ENCODE measurements at places on chromosomes 4 and X.

GRCh38 chr4:53629296-53629695 lies 38.0 kb upstream of the LNX1 start:
- DNase-seq: no peak

DNA sequence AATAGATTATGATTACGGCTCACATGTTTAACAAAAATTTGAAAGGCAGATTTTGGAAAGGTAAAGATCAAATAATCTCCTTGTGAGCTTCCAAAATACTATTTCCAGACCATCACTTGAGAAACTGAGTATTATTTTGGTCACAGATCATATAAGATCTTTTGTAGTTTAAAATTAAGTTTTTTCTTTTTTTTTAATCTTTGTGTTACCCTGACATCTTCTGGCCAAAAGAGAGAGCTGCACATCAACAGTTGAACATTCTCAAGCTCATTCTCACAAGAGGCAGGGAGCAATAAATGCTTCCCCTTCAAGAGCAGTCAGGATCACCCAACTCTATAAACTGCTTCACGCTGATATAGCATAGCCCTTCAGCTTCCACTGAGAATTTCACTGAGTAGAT lies 15.9 kb downstream of the TMEM192 start:
- DNase-seq: no peak

- no peak for DNase-seq
These were observed 260.3 kb upstream of the TENM3 start for GRCh38 chr4:181982856-181983255.

- no peak for DNase-seq
These were observed 185.8 kb downstream of the SHOX start for GRCh38 chrX:816411-816810.

- no peak for DNase-seq
These were observed 221.9 kb upstream of the MBNL3 start for GRCh38 chrX:132710656-132711155.

DNA sequence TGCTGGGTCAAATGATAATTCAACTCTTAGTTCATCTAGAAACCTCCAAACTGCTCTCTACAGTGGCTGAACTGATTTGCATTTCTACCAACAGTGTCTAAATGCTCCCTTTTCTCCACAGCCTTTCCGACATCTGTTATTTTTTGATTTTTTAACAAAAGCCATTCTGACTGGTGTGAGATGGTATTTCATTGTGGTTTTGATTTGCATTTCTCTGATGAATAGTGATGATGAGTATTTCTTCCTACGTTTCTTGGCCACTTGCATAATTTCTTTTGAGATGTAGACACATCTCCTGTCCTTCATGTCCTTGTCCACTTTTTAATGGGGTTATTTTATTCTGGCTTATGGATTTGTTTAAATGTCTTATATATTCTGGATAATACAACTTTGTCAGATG lies 298.2 kb upstream of the ARSJ start:
- no peak for DNase-seq

DNA sequence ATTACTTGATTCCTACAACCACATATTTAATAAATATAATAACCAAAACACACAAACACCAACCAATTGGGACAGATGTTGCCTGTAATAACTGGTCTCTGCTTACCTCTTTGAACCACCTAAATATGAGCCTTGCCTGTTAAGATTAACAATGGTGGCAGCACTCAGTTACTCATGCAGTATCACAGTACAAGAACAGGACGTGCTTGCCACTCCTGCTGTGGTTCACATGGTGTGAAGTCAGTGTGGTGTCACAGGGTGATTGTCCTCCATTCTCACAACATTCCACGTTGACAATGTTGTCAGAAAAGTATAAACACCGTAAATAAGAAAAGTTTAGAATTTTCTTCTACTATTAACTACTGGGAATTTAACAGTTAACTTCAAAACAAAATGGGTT lies 365.0 kb downstream of the PPP3CA start:
- DNase-seq: no peak

- no peak for DNase-seq
These were observed 51.3 kb downstream of the YIPF6 start for GRCh38 chrX:68550193-68550592.

DNA sequence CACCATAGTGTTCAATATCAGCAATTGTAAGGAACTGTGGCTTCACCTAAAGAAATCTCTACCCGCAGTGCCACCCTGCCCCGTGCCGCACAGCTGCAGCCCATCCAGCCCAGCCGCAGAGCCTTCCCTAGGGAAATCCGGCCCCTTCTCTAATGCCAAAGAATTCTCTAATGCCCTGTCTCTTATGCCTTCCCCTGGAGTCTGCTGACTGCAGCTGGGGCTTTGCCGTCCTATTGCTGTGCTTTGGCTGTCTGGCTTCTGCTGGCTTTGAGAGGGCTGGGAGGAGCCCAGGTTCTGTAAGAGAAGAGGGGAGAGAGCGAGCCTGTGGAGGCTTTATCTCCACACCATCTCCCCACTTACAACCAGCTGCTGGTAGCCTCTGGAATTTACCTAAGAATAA lies 85.9 kb upstream of the HELT start:
- DNase-seq: no peak

DNA sequence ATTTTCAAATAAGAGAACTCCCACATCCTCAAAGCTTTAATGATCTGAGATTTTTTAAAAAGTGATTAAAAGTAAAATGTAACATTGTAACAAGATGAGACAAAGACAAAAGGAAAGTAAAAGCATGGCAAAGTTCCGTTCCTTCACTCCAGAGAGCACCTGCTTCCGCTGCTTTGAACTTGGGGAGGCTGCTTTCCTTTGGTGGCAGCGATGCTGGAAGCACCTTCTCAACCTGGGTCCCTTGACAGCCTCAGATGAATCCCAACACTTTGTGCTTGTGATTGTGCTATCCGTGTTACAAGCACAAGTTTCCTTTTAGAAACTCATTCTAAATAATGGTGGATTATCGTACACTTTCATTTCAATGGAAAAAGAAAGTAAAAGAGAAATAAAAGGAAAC lies 59.7 kb downstream of the HADH start:
- DNase-seq: no peak

Measured in right lobe of liver (tissue), 6 donors.